Thymus (tissue), 14 donors: ENCODE measurements at places on chromosomes 5 and 9. TPM values are rescaled to one million over a fixed set of nuclear protein-coding genes. Genes with fewer than 3 reads are reported as not detected.

Gene ROR2
- 4.5 TPM for total RNA-seq

Gene PCDHB3
- 0.09 TPM for total RNA-seq

Gene PDE4D
- 30.3 TPM for total RNA-seq

- H3K4me1 ChIP-seq, result peaks cover 10% of the 10 kb centered on the region
- H3K36me3 ChIP-seq, result no peaks in the 10 kb centered on the region
- no peak for DNase-seq
- H3K4me3 ChIP-seq, result no peak overlapping the region
- no peak overlapping the region for H3K27ac ChIP-seq
Observed at GRCh38 chr5:149956685-149957084, 3.9 kb upstream of the SLC26A2 start.

DNA sequence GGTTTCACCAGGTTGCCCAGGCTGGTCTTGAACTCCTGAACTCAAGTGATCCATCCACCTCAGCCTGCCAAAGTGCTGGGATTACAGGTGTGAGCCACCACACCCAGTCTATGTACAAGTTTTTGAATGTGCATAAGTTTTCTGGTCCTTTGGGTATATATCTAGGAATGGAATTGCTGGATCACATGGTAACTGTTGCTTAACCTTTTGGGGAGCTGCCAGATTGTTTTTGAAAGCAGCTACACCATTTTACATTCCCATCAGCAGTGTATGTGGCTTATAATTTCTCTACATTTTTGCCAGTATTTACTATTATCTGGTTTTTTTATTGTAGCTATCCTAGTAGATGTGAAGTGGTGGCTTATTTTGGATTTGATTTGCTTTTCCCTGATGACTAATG, 8.9 kb upstream of the LNPEP start:
- no peaks in the 10 kb centered on the region for H3K36me3 ChIP-seq
- no peaks in the 10 kb centered on the region for H3K27me3 ChIP-seq
- no peak for DNase-seq
- no peak overlapping the region for H3K4me3 ChIP-seq

DNA sequence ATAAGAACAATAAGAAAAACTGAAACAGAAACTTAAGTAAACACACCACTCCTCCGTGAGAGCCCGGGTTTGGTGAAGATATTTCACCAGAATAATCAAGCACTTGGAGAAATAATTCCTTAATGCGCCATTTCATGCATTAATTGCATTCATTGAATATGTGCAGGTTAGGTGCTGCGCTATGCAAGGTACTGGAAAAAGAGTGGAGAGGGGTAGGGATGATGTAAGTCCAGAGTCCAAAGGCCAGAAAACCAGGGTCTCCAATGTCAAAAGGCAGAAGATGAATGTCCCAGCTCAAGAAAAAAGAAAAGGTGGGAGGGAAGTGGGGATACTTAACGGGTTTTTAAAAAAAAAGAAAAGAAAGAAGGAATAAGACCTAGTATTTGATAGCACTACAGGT, 669 bp upstream of the ZFP37 start:
- H3K27ac ChIP-seq, result no peak overlapping the region
- peak overlapping the region; percentile 49 for H3K4me3 ChIP-seq
- peaks cover 2% of the 10 kb centered on the region for H3K4me1 ChIP-seq
- peaks cover 9% of the 10 kb centered on the region for H3K27me3 ChIP-seq

DNA sequence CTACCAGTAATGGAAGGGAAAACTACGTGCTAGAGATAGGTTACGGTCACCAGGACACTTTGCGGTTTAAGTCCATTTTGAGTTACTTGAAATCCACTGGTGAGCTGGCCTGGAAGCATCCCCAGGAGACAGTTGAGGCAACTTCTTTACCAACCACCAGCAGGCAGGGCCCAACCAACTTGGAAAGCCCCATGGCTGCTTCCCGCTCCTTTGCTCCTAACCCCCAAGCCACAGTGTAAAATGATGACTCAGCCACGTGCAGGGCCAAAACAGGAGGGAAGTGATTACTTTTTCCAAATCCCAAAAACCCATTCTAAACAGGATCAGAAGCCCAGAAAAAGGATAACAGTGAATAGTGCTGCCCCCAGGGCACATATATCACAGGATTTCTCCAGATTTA, 87.4 kb downstream of the PAX5 start:
- H3K4me1 ChIP-seq, result no peaks in the 10 kb centered on the region
- H3K4me3 ChIP-seq, result no peak overlapping the region
- H3K36me3 ChIP-seq, result no peaks in the 10 kb centered on the region
- no peak overlapping the region for H3K27ac ChIP-seq

- H3K27ac ChIP-seq, result no peak overlapping the region
- H3K4me1 ChIP-seq, result no peaks in the 10 kb centered on the region
- H3K27me3 ChIP-seq, result no peaks in the 10 kb centered on the region
- H3K36me3 ChIP-seq, result no peaks in the 10 kb centered on the region
Observed at GRCh38 chr9:137953683-137954438, 76.3 kb downstream of the CACNA1B start.

DNA sequence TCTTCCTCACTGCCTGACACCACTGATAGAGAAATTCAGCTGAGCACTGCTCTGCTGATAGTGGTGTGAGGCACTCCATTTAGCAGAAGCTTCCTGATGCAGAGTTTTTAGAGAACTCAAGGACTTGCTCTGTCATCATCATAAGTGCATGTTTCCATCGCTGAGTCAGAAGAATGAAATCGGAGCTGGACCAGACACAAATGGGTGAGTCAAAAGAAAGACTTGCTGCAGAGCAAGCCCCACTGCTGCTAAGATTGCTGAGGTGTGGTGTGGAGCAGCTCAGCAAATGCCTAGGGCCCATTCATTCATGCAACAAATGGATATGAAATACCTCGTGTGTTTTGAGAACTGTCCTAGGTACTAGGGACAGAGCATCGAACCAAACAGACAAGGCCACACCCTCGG, 410.2 kb upstream of the SLC30A5 start:
- H3K27ac ChIP-seq, result no peak overlapping the region
- H3K27me3 ChIP-seq, result no peaks in the 10 kb centered on the region
- DNase-seq, result no peak
- no peaks in the 10 kb centered on the region for H3K4me1 ChIP-seq

- no peak overlapping the region for H3K4me3 ChIP-seq
- DNase-seq, result no peak
- H3K4me1 ChIP-seq, result no peaks in the 10 kb centered on the region
- no peaks in the 10 kb centered on the region for H3K27me3 ChIP-seq
- H3K27ac ChIP-seq, result no peak overlapping the region
- no peaks in the 10 kb centered on the region for H3K36me3 ChIP-seq
Observed at GRCh38 chr5:27316271-27316650, 277.9 kb upstream of the CDH9 start.

DNA sequence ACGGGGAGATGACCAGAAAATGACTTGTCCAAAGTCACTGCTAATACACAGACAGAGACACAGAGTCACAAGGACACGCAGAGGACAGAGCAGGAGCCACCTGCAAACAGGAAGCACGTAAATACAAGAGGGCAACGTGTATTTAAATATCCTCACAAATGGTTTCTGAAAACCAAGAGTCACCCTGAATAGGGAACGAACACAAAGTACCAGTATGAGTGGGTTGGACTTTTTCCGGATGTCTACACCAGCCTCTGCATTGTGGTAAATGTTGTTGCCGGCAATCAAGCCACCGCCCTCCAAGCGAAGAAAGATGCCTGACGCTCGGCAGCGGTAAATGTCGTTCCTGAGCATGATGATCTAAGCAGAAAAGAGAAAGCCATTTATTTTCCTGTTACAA, 44.5 kb downstream of the FBXO10 start:
- no peak for DNase-seq
- H3K4me3 ChIP-seq, result no peak overlapping the region
- no peak overlapping the region for H3K27ac ChIP-seq
- no peaks in the 10 kb centered on the region for H3K36me3 ChIP-seq
